ENCODE measurements at places on chromosomes 7 and 10.

DNA sequence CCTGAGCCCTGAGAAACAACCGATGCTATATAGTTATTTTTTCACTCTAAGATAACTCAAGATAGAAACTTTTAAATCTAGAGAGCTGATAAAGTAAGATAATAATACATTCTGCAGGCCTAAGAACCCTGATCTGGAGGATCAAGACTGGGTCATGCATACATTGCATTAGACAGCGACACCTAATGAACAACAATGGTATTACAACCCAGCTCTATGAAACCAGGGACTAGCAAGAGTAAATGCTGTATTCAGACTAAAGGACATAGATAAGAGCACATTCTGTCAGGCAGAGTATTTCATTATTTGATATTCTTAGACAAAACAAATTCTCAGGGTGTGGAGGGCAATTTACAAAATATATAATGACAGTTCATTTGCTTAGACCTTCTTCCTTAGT, 148.6 kb downstream of the GRK5 start:
- no peak for DNase-seq

GRCh38 chr7:99120916-99121315, 23.0 kb downstream of the SMURF1 start:
- no peak for DNase-seq

DNA sequence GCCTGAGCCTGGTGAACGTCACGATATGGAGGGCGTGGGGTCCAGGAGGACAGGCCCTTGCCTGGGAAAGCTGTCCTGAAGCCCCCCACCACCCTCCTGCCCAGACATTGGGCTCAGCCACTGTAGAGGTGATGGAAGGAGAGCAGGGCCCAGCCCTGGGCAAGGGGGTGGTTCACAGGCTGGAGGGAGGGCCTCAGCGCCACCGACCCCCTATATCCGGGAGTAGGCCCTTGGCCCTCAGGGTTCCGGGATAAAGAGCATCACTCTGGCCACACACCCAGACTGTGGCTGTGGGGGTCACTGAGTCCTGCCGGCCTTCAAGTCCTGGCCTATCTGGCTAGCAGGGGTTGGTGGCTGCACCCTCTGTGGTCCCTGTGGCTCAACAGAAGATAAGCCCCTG, 55.3 kb upstream of the GTF2IRD1 start:
- DNase-seq, result no peak

DNA sequence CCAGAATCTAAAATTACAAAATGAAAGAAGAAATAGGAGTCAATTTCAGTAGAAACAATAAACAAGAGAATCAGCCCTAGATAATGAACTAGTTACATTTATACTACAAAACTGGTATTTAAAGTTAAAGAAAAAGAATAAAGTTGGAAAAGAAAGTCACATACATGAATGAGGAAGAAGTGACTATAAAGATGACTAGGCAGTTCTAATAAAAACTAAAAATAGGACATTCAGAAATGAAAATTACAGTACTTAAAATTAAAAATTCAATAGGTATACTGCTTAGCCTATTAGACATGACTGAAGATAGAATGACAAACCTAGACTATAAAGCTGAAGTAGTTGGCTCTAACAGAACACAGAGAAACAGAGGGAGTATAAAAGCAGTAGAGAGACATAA, 108.8 kb downstream of the AHR start:
- no peak for DNase-seq

GRCh38 chr7:23960361-23960760, 250.3 kb downstream of the STK31 start:
- no peak for DNase-seq

DNA sequence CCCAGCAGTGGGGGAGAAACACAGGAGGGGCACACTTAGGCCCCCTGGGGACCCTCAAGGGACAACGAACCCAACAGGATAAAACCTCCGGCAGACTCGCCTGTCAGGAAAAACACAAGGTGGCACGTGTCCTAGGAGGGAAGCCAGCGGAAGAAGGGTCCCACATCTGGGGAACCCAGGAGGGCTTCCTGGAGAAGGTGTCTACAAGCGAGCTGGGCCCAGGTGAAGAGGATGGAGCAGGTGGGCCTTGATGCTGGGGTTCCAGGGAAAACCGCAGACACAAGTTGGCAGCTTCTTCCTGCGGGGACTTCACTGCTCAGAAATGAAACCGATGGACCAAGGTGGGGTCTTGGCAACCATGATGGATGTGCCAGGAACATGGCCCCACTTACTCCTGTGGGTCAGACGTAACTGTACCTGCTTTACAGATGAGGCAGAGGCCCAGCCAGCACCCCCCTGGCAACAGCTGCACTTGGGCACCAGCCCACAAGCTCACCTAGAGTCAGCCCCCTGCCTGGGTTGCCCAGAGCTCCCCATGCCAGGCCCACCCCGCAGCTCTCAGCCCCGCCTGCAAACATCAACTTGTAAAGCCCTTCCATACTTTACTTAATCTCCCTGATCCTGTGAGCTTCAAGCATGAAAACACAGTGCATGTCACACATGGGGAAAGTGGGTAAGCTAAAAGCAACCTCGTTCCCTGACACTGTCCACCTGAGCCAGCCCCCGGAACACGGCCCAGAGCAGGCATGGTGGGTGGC, 225.0 kb downstream of the ELFN1 start:
- no peak for DNase-seq

DNA sequence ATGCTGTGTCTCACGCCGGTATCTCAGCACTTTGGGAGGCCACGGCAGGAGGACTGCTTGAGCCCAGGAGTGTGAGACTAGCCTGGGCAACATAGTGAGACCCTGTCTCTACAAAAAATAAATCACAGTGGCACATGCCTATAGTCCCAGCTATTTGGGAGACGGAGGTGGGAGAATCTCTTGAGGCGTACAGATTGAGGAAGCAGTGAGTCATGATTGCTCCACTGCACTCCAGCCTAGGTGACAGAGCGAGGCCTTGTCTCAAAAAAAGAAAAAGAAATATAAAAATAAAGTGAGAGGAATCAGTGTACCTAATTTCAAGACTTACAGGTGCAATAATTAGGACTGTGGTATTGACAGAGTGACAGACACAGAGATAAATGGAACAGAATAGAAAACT, 23.9 kb downstream of the SLC25A40 start:
- DNase-seq, result no peak

- peak; percentile 38 for DNase-seq
These were observed 175.0 kb downstream of the CTNNA3 start for GRCh38 chr10:67520924-67521520.

GRCh38 chr10:29239569-29240472, 49.0 kb upstream of the LYZL1 start:
- peak; percentile 16 for DNase-seq

DNA sequence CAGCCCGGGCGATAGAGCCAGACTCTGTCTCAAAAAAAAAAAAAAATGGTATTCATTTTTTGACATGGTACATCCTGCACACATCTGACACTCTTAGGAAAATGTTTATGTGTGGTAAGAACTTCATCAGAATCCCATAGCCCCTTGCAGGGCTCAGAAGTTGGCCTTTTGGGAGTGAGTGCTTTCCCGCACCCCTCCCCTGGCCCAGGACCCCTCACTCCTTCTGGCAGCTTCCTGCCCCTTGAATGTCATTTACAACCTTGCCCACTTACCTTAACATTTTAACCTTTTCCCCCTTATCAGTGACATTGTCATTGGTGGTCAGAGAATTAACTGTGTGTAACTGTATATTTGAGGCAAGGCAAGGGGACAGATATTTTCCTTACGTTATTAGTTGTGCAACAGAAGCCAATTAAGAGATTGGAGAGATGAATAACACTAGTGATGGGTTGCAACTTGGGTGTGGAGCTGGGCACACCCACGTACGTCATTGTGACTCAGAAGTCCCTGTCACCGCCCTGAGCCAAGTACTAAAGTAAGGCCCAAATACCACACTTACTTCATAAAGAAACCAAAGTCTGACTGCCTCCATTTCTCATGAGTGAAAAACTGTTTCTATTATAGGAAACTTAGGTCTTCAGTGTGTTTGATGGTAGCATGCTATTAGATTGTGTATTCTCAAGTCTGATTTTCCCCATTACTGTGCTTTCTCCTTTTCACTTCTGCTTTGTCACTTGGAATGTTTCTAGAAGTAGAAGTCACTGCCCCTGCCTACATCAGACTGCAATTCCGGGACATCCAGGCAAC, 31.6 kb downstream of the OGDH start:
- DNase-seq, result no peak

DNA sequence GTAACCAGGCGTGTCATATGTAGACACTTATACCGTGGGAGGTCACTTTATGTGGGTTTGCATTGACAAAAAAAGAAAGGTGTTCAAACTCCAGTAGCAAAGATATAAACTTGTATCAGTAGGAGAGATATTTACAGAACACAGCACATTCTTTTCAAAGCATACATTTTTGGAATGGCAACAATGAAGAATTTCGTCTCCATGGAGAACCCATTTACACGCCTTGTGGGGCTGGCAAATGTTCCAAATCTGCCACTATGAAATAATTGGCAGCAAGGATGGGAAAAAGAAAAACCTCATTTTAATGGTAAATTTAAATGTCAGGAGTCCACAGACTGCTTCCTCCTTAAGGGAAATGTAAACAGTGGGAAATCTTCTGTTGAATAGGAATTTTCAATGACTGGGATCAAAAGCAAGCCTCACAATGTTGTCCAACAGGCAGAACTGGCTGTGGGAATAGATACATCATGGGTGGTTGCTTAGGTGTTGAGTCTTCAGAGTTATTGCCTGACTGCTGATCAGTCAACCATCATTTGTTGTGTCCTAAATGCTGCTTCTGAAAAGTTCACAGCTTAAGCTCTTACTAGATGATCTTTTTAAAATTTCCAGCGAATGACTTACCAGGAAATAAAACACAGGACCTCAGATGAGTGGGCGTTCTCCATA, 256.6 kb upstream of the SEMA3C start:
- DNase-seq, result no peak

- no peak for DNase-seq
These were observed 5.5 kb upstream of the MNX1 start for GRCh38 chr7:157016024-157016351.

- DNase-seq, result no peak
These were observed 153.4 kb upstream of the LANCL2 start for GRCh38 chr7:55211726-55212125.

GRCh38 chr7:108002726-108003598, at the start of gene LAMB1:
LAMB1 (minus strand) TSS chr7:108003161; CDS start chr7:108002885, 276 bp downstream.
- no peak for DNase-seq

- no peak for DNase-seq
These were observed 96.8 kb downstream of the TCERG1L start for GRCh38 chr10:131214521-131215244.

DNA sequence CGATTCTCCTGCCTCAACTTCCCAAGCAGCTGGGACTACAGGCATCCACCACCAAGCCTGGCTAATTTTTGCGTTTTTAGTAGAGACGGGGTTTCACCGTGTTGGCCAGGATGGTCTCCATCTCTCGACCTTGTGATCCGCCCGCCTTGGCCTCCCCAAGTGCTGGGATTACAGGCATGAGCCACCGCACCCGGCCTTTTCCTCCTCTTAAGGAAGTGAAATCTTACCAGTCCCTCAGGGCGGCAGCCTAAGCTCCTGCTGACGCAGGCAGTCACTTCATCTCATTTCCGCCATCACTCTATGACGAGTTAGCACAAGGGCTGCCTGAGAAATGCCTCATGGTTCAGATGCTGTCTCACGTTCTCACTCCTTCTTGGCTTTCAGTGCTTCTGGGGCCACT, 246.0 kb upstream of the SHH start:
- DNase-seq, result no peak

GRCh38 chr10:28965937-28966336, 288.6 kb downstream of the BAMBI start:
- DNase-seq, result no peak

DNA sequence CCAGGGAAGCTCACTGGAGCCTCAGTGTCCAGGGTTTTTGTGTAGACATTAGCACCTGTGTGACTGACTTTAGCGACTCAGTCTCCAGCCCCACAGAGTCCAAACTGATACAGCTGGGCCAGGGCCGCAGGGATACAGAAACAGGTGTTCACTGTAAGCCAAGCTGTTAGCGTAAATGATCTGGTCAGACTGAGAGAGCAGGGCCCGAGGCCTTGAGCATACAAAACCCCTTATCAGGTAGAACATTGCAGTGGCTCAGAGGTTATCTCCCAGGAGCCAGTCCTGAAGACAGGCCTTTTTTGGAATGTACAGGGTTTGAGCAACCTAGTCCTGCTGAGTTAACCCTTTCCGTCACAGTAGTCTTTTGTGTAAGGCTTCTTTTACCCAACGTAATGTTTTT, 25.0 kb downstream of the LHPP start:
- no peak for DNase-seq

DNA sequence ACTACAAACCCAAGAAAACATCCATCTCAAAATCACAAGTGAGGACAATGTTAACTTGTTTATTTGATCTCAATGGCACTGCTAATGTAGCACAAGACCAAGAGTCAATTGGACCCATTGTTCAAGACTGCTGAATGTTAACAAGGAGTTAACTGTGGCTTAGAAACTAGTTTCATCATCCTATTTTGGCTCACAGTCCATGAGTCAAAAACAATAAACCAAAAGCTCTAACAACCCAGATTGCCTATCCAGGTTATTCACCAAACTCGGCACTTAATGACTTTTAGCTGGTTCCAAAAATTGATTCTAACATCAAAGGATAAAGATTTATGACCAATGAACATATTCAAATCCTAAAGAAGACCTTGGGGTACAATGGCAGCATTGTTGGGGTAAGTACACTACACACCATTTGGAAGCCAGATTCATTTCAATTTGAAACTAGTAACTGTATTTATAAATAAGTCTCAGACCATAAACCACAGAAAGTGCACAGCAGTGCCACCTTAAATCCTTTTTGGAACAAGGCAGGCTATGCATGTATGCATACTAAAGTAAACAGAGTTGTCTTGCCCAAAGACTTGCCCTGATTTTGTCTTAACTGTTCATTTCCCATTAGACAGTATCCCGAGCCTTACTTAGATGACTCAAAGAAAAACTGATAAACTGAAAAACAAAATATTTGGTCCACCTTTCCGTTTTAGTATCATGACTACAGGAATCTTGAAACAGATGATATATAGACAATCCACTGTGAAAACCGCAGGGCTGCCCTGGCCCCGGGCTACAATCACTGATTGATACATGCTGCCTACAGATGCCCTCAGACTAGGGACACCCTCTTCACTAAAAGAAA, 84.5 kb downstream of the SRPK2 start:
- no peak for DNase-seq

DNA sequence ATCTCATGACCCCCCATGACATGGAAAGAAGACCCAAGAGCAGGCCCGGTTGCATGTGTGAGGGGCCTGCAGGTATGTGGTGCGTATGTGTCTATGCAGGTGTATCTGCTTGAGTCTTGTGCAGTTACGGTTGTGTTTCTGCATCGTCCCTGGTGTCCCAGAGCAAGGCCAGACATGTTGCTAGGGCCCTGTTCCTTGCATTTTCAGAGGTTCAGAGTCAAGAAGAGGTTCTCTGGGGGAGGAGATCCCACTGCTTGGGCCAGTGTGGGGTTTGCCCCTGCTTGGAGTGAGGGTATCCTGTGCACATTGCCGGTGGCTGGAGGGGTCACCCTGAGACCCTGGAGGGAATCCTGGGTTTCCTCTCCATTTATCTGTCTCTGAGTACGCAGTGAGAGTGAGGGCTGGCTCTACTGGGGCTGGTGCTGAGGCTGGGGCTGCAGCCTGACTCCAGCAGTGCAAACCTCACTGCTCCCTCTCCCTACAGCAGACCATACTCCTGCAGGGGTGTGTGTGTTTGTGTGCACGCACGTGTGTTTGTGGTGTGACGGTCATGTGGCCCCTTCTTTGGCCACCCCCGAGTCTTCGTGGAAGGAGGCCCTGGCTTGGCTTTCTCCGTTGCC, 4.1 kb downstream of the TRIM8 start:
- no peak for DNase-seq
